ENCODE measurements at places on chromosomes 2 and 18. TPM values are rescaled to one million over a fixed set of nuclear protein-coding genes. Genes with fewer than 3 reads are reported as not detected.

The ACVR1C gene
- total RNA-seq, result 0.07 TPM

The EMILIN2 gene
- total RNA-seq, result 11.8 TPM

The SLC30A3 gene
- 0.11 TPM for total RNA-seq

The HAAO gene
- 0.18 TPM for total RNA-seq

The DES gene
- not detected for total RNA-seq

The UBE2E3 gene
- 55.1 TPM for total RNA-seq
